CD4-positive, alpha-beta T cell treated with Interleukin-6 at 100 ng/mL for 8 hours (primary cell): ENCODE measurements at places on chromosomes 1 and 21.

GRCh38 chr1:27521336-27521831, 31.4 kb upstream of the WASF2 start:
- peak; percentile 51 for DNase-seq

- no peak for DNase-seq
Measured at GRCh38 chr1:37234941-37235418, 200.7 kb upstream of the GRIK3 start.

DNA sequence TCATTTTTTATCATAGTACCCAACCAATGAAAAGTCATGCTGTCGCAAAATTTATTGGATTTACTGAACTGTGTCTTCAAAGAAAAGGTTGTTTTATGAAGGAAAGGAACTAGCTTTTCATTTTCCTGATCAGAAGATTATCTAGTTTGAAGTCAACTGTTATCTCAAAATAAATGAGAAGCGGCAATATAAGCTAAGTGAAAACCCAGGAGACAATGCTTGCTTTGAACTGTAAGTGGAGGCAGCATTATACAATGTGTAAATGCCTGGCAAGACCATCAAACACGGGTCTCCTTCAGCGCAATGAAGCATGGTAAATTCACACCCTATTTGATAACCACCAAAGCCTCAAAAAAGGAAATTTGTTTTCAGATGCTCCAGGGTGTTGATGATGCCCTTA, 134.4 kb upstream of the PTBP2 start:
- DNase-seq = no peak

DNA sequence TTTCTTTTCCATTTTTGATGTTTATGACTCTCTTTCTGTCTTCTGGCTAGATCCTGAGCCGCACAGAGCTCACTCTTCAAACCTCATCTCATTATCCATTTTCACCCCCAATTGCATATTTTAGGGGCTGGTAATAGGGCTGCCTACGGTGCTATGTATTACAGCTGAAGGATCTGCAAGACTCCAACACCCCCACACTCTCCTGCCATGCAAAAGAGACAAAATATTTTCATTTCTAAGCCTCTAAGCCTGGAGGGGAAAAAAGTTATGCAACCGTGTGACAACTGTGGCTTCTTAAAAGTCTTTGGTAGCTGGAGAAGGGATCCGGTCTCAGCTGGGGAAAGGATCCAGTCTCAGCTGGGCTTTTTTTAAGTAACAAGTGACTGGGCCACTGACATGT, 311.6 kb downstream of the NPHP4 start:
- no peak for DNase-seq

DNA sequence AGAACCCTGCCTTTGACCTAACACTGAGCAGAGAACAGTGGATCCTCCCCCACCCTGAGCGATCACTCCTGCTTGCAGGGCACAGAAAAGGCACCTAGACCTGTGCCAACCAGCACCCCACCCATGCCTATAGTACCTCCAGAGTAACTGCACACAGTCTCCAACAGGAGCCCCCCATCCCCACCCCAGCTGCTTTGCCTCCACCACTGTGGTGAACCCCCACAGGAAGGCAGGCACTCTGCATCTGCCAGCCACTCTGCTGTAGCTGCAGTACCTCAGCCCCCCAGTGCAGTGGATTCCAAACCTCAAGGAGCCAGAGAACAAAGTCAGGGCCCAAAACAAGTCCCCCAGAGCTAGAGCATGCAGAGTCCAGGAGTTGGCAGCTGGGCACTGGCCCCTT, 10.7 kb downstream of the SPATC1L start:
- DNase-seq = no peak

DNA sequence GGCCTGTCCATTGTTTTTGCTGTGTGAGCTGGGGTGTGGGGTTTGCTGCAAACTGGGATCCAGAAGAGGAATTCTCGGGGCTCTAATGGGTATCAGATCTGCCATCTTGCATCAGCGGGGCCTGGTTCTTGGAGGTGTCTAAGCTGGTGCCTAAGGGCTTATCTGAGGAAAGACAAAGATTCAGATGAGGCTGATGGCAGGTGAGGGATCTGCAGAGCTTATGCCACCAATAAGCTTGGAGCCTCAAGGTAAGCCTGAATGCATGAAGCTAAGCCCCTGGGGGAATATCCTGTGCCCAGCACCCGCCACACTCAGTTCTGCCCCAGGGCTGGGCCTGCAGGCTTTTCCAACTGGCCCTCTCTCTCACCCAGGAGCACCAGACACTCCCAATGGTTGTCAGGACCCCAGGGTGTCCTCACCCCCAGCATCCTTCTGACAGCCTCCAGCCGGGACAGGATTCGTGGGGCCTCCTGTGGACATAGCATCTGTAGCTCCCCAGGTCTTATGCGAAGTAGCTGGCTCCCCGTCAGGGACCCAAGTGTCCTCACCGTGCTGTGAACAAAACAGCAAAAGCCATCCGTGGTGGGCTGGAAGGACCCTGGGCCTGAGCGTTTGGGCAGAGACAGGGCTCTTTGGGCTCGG, 9.5 kb upstream of the GSTM3 start:
- no peak for DNase-seq

GRCh38 chr1:61808968-61809367, 66.7 kb downstream of the PATJ start:
- DNase-seq = no peak

- DNase-seq = no peak
Measured at GRCh38 chr1:236159704-236160539, 17.6 kb downstream of the GPR137B start.

DNA sequence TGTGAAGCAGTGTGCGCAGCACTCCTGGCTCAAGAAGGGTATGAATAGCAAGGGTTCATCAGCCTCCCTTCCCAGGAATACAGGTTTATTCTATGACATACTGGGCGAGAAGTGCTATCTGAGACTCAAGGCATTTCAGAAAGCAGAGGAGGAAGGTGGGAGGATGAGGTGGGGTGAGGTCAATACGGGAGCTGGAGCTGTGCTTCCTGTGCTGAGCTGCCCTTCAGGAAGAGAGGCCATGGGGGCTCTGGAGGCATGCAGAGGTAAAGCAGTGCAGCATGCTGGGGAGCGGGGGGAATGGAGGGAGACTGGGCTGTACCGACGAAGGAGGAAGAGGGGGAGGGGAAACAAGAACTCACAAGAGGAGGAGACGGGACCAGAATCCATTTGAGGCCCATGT, 717.6 kb downstream of the PTPRU start:
- DNase-seq = no peak

- no peak for DNase-seq
Measured at GRCh38 chr1:237891979-237892378, 1.3 kb upstream of the ZP4 start.

DNA sequence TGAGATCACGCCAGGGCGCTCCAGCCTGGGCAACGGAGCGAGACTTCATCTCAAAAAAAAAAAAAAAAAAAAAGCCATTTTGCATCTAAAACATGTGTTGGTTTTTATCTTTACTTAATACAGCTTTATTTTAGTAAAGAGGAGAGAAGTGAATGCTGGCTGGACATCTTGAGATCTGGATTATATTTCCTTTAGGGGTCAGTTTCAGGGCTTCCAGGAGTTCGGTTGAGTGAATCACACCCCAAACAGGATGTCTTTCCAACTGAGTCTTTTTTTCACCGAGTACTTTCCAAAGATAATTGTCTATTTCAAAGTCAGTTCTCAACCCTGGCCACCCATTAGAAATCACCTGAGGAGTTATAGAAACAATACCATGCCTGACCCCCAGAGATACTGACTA, 16.6 kb upstream of the IPP start:
- DNase-seq = no peak

DNA sequence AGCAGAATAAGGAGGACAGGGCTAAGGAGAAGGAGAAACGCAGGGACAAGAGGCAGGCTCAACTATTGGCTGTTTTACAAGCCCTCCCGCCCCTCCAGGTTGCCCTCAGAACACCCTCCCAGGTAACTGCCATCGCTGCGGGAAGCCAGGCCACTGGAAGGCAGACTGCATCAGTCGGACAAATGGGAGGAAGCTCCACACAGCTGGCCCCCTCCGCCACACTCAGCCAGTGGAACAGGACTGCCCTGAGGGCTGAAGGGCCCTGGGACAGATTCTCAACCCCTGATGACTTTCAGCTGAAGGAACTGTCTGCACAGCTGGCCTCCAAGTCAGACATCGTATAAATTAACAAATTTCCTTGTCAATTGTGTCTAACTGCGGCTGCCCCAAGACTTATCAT, 21.8 kb downstream of the LRRC3 start:
- no peak for DNase-seq

- no peak for DNase-seq
Measured at GRCh38 chr1:116019653-116020253, 43.4 kb downstream of the SLC22A15 start.

DNA sequence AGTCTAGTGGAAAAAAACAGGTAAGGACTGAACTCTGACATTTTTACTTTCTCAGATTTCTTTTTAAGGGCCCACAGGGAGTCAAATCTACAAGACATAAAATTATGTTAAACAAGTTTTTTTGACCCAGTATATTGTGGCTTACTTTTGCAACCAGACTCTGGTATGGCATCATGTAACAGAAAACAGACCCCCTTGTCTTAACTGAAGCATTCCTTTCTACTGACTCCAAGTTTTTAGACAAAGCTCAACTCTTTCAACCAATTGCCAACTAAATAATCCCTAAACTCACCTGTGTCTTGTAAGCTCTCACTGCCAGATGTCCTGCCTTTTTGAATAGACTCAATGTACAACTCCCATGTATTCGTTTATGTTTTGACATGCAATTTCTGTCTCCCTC, 64.3 kb downstream of the FASLG start:
- DNase-seq = no peak

- DNase-seq = no peak
Measured at GRCh38 chr1:10791105-10791951, 5.1 kb downstream of the CASZ1 start.

DNA sequence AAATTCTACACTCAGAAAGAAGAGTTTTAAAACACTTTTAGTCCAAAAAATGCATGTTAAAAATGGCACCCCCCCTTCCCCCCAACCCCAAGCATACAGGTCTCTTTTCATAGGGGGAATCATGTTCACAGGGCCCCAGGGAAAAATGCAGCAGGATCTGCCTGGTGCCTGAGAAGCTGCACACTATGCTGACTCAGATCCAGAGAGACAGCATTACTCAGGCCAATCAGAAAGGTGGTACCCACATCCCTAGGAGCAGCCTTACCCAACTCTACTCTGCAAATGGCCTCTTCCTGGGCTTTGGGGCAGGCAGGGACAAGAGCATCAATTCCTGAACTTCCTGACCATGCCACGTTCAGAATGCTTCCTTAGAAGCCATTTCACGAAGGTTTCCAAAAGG, 119.0 kb downstream of the HIVEP3 start:
- DNase-seq = no peak

DNA sequence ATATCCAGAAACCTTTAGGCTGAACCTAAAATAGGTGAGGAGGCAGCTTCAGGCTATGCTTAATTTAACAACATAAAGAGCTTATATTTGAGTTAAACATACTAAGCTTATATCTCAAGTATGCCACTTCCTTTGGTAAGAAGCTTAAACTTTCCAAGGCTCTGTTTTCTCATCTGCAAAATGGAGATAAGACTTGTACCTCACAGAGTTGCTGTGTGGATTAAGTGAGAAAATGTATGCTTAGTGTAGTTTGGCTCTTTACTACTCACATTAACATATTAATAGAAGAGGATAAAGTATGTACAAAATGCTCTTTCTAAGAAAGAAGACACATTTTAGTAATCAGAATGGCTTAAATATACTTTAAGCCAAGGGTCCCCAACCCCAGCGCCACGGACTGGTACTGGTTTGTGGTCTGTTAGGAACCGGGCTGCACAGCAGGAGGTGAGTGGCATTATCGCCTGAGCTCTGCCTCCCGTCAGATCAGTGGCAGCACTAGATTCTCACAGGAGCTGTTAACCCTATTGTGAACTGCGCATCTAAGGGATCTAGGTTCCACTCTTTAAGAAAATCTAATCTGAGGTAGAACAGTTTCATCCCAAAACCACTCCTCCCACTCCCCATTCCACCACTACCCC, 77.2 kb downstream of the HS2ST1 start:
- DNase-seq = no peak

DNA sequence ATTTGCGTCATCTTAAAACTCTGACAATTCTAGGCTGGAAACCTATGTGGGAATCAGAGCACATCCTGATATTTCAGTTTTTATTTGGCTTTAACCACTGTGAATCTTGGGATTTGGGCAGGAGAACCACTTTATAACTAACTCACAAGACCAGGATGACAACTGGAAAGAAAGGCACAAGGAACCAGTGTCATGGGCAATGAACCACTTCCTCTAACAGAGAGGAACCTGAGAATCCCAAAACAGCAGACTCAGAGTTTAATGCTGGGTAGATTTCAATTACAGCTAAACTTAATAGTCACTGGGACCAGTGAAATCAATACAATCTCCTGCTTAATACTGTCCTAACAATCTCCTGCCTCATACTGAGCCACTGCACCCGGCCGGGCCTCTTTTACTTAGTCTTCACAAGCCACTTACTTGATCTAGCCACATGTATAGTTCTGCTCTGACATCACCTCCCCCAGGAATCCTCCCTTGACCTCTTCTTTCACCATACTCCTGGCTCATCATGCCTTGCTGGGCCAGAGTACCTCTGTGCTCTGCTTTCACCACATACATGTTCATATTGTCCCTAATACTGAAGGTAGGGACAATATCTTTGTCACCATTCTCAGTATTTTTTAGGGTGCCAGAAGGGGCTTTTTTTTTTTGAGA, 20.2 kb upstream of the SLFNL1 start:
- DNase-seq = no peak

GRCh38 chr1:156493742-156494141, 6.8 kb downstream of the MEF2D start:
- no peak for DNase-seq

DNA sequence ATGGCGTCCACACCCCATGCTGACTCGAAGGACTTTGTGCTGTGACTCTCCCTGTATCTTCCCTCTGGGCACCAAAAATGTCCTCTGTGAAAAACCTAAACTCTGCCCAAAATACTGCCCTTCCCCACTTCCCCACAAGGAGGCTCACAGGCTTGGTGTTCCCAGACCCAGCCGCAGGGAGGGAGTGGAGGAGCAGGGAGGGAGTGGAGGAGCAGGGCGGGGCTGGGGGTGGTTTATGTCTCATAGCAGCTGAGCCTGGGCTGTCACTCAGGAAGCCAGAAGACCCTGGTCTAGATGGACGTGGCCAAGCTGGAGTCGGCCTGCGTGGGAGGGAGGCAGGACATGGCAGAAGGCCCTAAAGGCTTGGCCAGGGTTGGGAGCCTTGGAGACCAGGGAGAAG, 461.7 kb downstream of the PTPRU start:
- no peak for DNase-seq

DNA sequence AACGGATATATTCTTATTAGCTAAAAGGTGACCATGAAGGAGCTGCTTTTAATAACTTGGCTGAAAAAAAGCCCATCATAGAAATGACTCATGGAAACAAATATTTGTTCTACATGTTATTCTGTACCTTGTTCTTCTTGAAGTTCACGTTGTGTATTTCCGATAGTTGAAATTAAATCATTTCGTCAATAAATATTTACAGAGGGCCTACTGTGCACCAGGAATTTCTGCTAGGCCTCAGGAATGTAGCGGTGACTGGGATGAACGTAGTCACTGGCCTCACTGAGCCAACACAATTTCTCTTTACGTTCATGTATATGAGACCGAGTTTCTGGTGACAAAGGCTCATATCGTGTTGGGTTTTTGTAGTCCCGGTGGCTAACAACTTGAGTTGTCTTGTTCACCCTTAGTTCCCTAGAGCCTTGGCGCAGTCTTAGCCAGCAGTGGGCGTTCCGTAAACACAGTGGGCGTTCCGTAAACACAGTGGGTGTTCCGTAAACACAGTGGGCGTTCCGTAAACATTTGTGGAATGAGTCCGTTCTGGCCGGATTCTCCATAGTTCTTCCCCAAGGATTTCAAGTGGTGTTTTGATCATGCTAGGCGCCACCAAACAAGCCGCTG, 53.2 kb upstream of the VAMP3 start:
- DNase-seq = no peak
